ENCODE measurements at places on chromosomes 4 and X. TPM values are rescaled to one million over a fixed set of nuclear protein-coding genes. Genes with fewer than 3 reads are reported as not detected.

Gene SPARCL1
- 0.96 TPM for total RNA-seq

Gene HAUS3
- 17.3 TPM for total RNA-seq

Gene MAGEB1
- 0.69 TPM for total RNA-seq

Gene DIPK2B
- not detected for total RNA-seq

Gene NLGN3
- 1.4 TPM for total RNA-seq

Gene S100G
- not detected for total RNA-seq

Gene PRSS48
- total RNA-seq = not detected

Gene RRH
- total RNA-seq = 0.42 TPM

Gene CXCL5
- not detected for total RNA-seq

GRCh38 chr4:10161146-10161545, 44.5 kb upstream of the WDR1 start:
- DNase-seq = no peak

- DNase-seq = peak; percentile 10
These were observed 32.9 kb upstream of the GRID2 start for GRCh38 chr4:92270908-92271307.

DNA sequence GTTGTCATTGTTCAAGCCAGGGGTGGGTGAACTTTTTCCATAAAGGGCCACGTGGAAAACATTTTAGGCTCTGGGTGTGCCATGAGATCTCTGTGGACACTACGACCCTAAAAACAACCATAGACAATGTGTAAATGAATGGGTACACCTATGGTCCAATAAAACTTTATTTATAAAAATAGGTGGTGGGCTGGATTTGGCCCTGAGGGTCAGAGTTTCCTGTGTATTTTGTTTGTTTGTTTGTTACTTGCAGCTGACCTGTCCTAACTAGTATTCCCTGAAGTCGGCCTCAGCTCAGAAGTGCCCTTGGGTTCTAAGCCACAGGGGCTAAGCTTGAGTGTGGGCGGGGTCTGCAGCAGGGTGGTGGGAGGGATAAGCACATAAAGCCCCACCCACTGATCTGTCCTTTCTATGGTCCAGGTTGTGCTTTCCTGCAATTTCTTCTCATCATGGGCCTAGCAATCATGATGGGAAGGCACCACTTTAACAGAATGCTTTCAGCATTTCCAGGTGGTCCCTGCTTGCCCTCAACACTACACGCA, 17.2 kb upstream of the DRD5 start:
- DNase-seq = no peak

GRCh38 chr4:142201041-142201440, 564.7 kb downstream of the IL15 start:
- no peak for DNase-seq

GRCh38 chr4:113971706-113972360, 7.6 kb downstream of the ARSJ start:
- no peak for DNase-seq

- no peak for DNase-seq
These were observed 59.3 kb upstream of the HS3ST1 start for GRCh38 chr4:11487868-11488544.

- DNase-seq = no peak
These were observed 146.2 kb downstream of the GATB start for GRCh38 chr4:151614561-151614960.

DNA sequence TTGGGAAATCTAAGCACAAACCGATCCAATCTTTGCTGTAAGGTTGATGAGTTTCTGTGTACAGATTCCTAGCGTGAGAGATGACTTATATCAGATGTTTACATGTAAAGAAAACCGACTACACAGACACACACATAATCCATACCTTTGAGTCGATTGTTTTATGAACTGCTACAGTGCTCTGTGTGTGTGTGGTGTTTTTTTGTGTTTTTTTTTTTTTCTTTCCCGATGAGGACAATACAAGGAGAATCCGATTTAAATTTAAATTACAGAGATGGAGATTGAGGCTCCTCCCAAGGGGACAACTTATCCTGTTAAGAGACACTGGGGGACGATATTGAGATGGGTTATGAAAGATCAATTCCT, 461 bp upstream of the SLC9A6 start:
- DNase-seq = no peak

GRCh38 chr4:3712112-3712805, 53.9 kb upstream of the ADRA2C start:
- DNase-seq = no peak

GRCh38 chrX:47446431-47446830, 36.6 kb downstream of the ZNF41 start:
- DNase-seq = no peak

DNA sequence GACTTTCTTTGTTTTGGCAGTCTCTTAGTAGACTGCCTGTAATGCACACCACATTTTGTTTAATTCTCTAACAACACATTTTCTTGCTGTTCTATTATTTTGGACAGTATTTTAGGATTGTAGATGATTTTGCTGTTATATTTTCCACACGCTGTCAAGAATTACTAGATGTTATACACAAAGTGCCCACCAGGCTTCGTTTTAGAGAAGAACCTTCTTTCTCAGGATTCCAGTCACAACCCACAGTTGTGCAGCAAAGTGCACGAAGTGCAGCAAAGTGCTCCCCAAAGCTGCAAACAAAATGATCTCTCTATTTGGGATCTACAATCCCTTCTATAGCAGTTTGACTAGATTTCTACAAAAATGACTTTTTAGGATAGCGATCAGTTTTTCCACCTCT, 2.4 kb downstream of the ZNF141 start:
- DNase-seq = no peak

- no peak for DNase-seq
These were observed 265.1 kb upstream of the FAM241A start for GRCh38 chr4:111880116-111880515.

DNA sequence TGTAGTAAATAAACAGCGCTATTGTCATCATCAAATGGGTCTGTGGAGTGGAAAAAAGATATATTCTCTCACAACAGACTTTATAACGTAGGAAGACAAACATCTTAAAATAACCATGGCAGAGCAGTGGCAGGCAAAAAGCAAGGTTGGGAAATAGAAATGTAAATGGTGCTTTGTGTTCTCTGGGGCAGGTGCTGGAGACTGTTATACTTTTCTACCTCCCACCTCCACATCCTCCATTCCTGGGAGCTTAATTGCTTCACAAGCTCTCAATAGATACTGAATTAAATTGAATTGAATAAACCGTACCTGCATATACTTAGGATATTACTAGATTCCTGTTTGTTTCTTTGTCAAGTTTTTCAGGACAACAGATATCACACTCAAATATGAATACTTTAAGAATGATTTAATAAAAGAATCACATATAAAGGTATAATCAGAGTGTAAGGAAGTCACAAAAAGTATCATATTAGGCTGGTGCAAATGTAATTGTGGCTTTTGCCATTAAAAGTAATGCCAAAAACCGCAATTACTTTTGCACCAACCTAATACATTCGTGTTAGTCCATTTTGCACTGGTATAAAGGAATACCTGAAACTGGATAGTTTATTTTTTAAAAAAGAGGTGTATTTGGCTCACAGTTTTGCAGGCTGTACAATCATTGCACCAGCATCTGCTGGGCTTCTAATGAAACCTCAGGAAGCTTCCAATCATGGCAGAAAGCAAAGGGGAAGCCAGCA, 367.3 kb downstream of the GRIA2 start:
- no peak for DNase-seq

DNA sequence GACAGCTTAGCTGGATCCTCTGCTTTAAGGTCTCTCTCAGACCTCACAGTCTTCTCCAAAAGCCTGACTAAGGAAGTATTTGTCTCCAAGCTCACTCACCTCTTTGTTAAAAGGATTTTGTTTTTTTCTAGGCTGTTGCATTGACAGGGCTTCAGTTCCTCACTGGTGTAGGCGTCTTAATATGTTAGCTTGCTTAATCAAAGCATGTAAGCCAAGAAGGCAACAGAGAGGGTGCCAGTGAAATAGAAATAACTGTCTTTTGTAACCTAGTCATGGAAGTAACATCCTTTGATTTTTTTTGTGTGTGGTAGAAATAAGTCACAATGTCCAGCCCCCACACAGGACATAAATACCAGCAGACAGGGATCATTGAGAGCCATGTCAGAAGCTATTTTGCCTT, 58.8 kb downstream of the FIP1L1 start:
- no peak for DNase-seq

DNA sequence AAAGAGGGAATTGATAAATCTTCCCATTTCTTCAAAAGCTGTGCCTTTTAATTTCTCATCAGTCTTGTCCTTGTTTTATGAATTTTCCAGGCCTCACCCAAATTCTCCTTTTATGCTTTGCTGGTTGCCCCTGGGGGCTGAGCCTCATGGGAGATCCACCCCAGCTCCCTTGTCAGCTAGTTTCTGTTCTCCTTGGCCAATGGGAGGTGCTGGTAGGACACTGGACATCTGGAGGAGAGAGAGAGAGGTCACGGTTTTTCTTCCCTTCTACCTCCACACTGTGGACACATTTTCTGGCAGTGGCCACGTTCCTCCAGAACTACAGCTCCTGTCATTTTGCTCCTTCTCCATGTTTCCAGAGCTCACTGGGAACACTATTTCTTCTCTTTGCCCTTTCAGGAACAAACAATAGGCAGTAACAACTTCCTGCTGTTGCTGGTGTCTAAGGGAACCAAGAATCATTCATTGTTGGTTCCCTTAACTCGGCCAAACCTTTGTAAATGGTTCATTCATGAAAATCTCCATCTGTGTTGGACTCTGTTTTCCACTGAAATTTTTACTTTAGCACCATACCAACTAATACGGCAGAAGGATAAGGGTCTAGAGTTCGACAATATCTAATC, 334.5 kb downstream of the GPAT3 start:
- no peak for DNase-seq

- DNase-seq = no peak
These were observed 23.9 kb downstream of the SLC39A8 start for GRCh38 chr4:102321260-102321995.

DNA sequence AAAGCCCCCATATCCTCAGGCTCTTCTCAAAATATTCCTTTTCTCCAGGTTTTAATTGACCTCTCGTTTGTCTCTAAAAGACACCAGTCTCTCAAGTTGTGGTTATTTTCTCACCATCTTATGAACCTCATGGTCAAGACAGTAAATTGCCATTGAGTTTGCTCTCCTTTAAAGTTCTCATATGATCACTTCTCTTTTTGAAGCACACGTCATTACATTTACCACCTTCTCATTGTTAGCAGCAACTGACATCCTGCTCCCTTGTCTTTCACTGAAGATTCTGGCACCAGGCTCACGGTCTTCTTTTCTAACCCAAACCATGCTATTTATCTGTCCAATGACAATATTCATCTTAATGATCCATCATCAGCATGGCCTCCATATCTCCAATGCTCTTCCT, 324.2 kb downstream of the TMA16 start:
- no peak for DNase-seq

DNA sequence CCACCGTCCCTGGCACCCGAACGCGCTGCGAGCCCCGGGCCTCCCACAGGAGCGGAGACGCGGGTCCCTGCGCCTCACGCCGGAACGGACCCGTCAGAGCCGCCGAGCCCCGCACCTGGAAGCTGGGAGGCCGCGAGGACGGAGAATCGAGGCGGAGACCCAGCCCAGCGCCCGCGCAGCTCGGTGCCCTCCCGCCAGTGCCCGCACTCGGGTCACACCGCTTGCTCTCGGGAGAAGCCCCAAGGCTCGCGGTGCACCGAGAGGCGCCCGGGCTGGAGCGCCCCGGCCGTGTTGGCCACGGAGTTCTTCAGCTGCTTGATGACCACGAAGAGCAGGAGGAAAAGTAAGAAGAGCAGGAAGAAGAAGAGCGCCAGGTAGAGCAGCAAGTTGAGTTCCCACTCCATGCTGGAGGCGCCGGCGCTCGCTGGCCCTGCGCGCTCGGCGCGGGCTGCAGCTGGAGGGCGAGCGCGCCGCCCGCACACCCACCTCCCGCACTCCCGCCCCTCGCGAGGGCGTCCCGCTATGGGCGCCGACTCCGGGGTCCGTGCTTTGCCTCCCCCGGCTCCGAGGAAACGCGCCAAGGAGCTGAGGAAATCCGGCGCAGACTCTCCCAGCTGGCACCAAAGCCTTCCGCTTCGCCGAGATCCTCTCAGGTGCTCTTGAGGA, at the start of gene SMIM43:
Gene SMIM43 (minus strand): TSS at position 463 of the 666 bp plus-strand sequence. CDS start 59 bp downstream, at position 404.
- DNase-seq = no peak

DNA sequence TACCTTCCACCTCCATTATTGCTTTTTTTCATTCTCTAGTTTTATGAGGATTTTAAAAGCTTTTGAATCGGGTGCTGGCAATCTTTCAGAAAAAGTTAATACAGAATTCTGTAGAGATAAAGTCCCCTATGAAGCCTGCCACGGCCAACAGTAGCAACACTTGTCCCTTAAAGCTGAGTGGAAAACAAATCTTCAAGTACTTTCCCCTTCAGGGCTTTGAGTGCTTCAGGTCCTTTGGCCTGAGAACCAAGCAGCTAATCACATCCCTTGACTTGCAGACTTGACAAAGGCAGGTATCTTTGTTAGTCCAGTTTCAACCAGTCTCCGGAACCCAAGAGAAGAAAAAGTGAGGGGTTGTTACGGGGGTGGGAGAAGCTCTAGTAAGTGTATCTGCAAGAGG, 144.4 kb downstream of the ATG4A start:
- DNase-seq = no peak

DNA sequence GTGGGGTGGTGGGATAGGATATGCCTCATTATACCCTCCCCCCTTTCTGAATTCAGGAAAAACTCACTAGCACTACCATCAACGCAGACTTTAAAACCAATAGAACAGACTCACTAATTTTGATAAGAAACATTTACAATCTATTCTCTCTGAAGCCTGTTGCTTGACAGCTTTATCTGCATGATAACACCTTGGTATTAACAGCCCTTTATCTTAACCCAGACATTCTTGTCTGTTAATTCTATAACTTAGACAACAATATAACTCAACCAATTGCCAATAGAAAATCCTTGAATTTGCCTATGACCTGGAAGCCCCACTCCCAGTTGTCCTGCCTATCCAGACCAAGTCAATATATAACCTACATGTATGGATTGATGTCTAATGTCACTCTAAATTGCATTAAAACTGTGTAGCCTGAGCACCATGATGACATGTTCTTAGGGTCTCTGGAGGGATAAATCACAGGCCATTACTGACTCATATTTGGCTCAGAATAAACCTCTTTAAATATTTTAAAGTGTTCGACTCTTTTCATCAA, 1.5 kb upstream of the UGT2A3 start:
- no peak for DNase-seq

DNA sequence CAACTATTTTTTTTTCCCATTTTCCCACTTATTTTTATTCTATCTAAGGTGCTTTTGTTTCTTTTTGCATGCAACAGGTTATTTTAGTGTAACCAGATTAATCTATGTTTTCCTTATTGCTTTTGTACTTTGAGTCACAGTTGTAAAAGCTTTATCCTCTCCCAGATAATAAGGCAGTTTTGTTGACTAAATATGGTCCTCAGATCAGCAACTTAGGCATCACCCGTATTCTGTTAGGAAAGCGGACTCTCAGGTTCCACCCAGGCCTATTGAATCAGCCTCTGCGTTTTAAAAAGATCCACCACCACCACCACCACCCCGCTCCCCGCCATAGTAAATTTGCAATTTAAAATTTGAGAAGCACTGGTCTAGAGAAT, 58.6 kb upstream of the USP9X start:
- no peak for DNase-seq
